ENCODE measurements at places on chromosomes 12 and 14.

DNA sequence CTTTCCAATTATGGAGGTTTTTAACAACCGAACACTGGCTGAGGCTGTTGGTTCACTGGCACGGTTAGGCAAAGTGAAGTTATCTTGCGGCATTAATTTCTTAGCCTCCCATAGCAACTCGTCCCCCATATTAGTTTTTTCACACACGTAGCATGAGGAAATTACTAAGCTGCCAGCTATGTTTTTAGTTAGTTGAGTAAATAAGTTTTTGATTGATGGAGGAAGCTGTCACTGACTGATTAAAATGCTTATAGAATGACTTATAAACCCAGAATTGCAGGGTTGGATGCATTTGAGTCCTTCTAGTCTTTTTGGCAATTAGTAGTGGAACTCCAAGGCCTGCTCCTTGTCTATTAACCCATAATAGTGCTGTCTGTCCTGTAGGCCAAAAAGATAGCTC, 97.1 kb downstream of the ALG10 start:
- DNase-seq: no peak

DNA sequence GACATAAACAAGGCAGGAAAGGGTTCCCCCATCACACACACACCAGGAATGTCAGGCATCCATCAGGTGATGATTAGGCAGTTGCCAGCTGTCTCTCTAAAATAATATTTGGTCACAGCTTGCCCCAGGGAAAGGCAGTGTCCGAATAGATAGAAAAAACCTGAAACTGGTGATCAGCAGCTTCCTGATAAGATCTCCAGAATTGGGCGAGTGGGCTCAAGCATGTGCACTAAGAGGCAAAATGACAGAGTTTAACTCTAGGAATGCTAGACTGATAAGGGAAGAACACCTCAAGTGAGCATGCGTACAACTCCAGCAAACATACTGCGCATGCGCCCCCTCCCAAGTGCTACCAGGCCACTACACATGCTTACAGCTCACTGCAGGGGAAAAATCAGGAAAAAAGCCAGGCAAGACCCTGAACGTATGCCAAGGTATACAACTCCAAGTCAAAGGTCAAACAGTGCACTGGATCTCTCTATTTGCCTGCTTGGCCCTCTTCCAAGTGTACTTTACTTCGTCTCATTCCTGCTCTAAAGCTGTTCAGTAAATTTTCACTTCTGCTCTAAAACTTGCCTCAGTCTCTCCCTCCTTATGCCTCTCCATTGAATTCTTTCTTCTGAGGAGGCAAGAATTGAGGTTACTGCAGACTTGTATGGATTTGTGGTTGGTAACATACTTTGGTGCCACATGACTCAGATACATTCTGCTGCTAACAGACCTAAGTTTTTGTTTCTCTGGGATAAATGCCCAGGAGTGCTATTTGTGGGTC, 73.5 kb upstream of the VASH1 start:
- no peak for DNase-seq

- DNase-seq: no peak
Measured at GRCh38 chr12:29706311-29706710, 77.4 kb downstream of the TMTC1 start.

DNA sequence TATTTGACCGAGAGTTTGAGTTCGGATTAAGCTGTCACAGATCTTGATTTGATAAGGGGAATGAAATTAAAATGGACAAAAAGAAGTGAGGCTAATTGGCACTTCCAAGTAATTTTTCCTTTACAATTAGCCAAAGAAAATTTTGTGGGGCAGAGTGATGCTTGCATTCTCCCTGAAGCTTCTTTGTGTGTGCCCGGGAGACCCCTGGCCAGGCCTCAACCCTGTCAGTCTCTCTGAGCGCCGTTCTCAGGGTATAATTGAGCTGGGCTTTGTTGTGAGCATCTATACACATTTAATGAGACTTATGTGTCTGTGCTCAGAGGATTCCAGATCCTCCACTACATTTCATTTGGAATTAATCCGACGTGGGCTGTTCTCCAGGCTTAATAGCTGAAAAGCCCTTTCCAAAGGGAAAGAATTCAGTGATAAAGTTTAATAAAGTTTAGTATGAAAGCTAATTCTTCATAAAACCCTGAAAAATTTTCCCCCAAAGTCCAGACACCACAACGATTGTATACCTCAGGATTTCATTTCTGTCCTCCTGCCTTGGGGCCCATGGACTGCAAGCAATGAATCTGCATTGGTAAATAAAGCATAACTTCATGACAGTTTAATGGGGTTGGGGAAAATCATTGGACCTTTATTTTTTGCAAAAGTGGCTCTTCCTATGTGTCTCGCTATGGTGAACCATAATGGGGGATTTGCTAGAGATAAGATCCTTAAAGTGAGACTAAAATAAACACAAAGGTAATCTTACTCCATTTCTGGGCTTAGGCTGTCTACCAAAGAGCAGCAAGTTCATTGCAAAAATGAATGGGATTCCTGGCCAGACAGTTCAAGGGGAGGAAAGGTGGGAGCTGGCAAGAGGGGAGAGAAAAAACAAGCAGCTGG, 292.6 kb downstream of the C12orf75 start:
- no peak for DNase-seq

DNA sequence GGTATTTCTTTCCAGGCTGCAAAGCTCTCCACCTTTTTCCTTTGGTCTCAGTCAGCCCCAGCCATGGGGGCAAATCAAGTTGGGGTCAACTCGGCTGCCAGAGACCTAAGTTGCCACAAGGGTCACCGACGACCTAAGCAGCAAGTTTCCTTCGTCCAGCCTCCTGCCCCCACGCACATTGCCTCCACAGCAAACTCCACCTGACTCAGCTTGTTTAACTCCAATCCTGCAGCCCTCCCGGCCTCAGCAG, 767 bp upstream of the KCNMB4 start:
- DNase-seq: no peak

GRCh38 chr12:113200021-113200797, 14.7 kb downstream of the RITA1 start:
- DNase-seq: no peak

GRCh38 chr14:90648421-90648820, 167.8 kb downstream of the TTC7B start:
- no peak for DNase-seq

DNA sequence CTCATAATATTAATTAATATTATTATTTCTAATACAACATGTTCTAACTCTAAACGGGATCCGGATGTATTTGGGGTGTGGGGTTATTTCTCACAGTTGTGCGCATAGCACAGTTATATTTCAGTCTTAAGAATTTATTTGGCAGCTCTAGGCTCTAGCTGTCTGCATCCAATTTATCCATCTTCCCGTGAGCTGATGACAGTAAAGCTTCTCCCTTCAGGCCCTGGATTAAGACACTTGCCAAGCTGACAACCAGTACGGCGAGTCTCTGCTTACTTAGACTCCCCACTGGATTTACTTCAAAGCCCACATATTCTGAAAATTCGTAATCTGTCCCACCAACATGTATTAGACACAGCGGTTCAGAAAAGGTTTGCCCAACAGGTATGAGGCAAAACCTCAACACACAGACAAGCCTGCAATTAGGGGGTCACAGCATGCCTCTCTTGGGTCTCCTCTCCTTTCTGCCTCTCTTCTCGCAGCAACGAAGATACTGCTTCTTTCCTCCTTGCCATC, 232.9 kb upstream of the TMTC1 start:
- no peak for DNase-seq

DNA sequence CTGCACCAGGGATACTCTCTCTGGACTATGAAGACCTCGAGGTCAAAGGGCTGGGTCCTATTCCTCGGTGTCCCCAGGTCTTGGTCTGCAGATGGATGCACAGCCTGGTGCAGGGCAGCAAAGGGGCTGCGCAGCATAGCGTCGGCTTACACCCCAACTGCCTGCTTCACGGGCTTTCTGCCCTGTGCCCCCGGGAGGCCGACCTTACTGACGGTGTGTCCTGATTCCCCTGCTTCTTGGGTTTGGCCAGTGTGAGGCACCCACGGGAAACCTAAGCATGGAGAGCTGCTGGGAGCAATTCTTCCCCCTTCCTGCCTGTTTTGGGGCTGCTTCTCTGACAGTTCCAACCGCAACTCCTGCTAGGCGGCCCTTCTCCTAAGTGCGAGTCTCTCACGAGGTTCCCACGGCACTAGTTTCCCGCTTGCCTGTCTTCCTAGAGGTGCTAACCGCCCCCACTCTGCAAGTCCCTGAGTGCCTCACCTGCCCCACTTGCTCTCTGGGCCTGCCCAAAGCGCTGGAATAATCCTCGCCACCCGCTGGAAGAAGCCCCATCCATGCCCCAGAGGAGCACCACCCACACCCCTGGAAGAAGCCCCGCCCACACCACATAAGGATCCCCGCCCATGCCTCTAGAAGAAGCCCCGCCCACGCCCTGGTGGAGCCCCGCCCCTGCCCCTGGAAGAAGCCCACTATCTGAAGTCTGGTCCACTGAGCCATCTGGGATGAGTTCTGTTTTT, 54.0 kb downstream of the PRIMA1 start:
- DNase-seq: no peak

DNA sequence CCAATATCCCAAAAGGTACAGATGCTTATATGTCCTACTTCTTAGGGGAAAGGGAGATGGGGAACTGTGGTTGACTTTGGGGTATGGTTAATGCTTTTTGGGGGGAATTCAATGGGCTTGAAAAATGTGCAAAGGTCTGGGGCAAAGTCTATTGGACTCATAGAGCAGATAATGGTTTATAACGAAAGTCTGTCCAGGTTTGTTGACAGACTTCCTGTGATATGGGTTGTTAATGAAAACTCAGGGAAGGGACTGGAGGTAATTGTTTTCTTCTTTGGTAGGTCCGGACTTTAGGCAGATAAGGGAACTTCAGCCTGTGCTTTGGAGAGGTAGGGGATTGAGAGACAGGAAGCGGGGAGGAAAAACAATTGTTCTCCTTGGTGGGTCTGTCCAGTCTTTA, 46.2 kb upstream of the LTA4H start:
- no peak for DNase-seq

DNA sequence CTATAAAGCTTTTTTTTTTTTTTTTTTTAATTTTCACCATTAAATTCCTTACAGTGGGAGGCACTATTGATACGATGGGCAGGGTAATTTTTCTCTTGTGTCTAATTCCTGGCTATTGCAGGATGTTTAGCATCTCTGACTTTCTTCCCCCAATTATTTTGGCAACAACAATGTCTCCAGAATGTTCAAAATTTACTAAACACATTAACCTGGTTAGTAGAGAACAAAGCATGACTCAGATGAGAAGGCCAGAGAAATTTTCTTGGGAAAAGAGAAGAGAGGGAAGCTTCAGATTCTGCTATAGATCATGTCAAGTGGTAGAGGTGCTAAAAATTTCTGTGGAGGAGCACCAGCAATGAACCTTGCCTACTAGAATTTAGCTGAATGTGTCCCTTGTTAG, 171.5 kb upstream of the PRICKLE1 start:
- DNase-seq: no peak

- DNase-seq: no peak
Measured at GRCh38 chr14:106067935-106068334, 541.6 kb downstream of the TMEM121 start.

GRCh38 chr12:131725503-131725902, 14.6 kb downstream of the SFSWAP start:
- no peak for DNase-seq

DNA sequence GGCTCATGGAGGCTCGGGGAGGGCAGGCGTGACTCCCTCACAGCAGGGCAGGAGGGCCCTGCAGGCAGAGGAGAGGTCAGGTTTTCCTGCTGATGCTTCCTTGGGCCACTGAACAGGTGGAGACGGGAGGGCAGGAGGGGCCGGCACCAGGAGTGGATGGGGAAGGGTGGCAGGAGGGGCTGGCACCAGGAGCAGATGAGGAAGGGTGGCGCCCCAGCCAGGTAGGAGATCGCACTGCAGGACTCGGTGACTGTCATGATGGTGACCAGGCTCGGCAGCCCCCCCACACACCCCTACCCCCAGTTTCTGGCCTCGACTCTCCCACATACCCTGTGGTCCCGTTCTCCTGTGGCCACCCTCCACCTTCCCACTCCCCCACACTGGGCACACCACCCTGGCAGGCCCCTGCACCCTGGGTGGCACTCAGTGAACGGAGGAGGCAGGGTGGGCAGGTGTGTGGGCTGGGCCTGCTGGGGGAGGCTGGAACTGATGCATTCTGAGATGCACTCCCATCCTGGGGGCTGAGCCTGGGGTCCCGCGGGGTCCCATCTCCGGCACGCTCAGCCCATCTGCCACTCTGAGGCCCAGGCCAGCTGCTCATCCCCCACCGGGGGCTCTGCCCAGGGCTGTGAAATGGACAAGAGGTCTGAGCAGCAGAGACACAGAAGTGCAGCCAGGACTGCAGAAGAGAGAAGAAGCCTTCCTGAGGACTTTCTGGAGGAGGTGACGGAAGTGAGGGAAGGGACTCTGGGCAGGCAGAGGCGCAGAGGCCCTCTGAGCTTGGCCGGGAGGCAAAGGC, 2.8 kb downstream of the NUDT14 start:
- no peak for DNase-seq

GRCh38 chr12:129446696-129447095, 457.1 kb downstream of the TMEM132D start:
- no peak for DNase-seq

DNA sequence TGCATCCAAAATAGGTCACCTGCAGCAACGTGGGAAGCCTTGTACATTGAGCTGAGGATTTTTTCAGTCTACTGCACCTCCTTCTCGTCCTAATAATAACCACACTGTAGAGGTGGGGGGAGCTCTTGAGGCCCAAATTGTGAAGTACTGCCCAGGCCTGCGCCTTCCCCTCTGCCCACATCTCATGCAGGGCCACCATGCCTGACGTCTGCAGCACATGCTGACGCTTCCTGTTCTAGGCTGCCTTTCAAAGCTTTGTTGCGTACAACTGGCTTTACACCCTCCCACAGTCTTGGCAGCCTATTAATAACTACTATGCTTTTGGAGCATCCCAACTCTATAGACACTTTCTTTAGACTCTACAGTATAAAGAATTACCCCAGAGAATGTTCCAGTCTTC, 26.5 kb upstream of the TTC7B start:
- no peak for DNase-seq

- DNase-seq: no peak
Measured at GRCh38 chr12:32587581-32588495, 91.3 kb upstream of the DNM1L start.

GRCh38 chr12:57729321-57729844, 9.2 kb downstream of the AGAP2 start:
- no peak for DNase-seq

GRCh38 chr14:81533212-81533535, 479 bp downstream of the SEL1L start:
- no peak for DNase-seq
